ENCODE measurements at places on chromosomes 7 and 10.

DNA sequence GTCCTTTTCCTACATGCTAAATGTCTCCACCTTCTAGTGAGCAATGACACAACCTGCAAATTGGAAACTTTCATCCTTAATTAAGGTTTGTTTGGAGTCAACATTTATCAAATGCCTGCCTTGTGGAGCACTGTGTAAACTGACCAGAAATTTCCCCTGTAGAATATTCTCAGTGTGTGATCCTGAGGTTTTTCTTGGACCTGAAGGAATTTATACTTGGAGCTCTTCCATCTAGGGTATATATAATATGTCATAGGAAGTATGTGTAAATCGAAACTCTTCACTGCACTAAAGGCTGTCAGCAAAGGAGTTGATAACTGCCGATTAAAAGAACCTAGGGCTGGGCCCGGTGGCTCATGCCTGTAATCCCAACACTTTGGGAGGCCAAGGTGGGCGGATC is 152.4 kb downstream of the NSUN6 start:
- no peak for DNase-seq

GRCh38 chr7:106840342-106840741 is 24.7 kb upstream of the PIK3CG start:
- DNase-seq = no peak

DNA sequence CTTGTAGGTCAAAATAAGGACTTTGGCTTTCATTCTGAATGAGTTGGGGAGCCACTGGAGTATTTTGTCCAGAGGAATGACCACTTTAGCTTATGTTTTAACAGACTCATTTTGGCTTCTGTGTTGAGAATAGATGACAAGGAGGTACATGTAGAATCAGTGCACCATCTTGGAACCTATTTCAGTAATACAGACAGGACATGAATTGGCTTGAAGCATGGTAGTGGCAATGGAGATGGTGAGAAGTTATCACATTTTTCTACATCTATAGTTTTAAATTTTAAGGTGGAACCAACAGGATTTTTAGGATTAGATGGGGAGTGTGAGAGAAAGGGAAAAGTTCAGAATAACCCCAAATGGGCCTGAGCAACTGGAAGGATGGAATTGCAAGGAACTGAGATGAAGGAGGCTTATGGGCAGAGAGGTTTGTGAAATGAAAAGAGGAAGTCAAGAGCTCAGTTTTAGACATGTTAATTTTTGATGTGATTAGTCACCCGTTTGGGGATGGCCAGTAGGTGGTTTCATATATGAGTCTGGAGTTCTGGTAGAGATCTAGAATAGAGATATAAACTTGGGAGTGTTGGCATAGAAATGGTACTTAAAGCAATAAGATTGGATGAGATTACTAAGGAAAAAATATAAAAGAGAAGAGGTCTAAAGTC is 89.2 kb upstream of the JAZF1 start:
- no peak for DNase-seq

- no peak for DNase-seq
Measured at GRCh38 chr7:116172353-116172752, 38.0 kb upstream of the TES start.
